Stimulated activated memory B cell treated with anti-CD40 and anti-IgM and Interleukin-4, amounts not matched to agents 10 μg/mL and 1 μg/mL and 100 μg/mL, for 72 hours (primary cell): ENCODE measurements at places on chromosomes 7 and 10.

DNA sequence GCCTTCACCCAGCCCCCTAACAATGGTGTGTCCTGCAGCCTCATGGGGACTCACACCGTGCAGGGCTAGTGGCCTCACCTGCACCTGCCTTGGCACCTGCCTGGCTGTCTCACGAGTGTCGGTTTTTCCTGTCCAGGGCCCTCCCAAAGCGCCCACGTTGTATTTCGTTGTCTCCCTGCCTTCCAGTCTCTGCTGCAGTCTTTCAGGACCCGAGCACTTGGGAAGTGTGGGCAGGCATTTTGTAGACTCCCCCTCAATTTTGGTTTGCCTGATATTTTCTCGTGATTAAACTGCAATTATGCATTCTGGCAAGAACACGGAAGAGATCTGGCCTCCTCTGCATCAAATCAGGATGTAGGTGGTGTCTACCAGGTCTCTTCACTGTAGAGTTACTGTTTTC lies 17.9 kb downstream of the BNIP3 start:
- no peak for ATAC-seq

DNA sequence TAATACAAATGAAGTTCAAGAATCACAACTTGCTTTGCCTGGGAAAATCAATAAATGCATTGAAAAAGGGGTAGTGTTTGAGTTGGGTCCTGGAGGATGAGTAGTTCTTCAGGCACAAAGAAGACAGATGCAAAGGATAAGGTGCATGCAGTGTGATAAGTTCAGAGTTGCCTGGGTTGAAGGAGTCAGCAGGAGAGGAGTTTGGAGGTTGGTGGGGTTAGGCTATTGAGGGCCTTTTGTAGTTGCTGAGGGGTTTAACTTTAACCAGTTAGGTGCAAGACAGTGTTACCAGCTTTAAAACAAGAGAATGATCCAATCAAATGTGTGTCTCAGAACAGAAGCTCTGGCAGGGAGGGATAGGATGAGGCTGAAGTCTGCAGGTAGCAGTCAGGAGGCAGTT lies 44.3 kb upstream of the GLCCI1 start:
- ATAC-seq: no peak

DNA sequence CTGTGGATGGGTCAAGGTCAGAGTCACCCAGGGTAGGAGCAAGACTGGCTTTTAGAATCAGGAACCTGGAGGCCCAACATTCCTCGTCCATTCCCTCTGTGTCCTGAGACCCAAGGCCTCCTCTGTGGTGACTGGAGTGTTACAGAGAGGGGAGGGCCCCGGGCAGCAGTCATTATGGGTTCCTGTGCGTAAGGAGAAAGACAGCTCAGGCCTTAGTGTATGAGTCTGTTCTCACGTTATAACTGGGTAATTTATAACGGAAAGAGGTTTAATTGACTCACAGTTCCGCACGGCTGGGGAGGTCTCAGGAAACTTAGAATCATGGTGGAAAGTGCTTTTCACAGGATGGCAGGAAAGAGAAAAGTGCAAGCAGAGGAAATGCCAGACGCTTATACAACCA lies 422.3 kb downstream of the TCERG1L start:
- ATAC-seq: no peak

- ATAC-seq: no peak
Measured at GRCh38 chr7:110881721-110882120, 209.2 kb upstream of the LRRN3 start.

GRCh38 chr7:131326576-131326975 lies 1.1 kb upstream of the MKLN1 start:
- ATAC-seq: no peak

- peak; percentile 61 for ATAC-seq
Measured at GRCh38 chr10:62046522-62047227, 145.2 kb downstream of the ARID5B start.

GRCh38 chr10:133403359-133403758 lies 9.4 kb downstream of the MTG1 start:
- ATAC-seq: no peak

GRCh38 chr7:29167721-29168120 lies 21.4 kb upstream of the CPVL start:
- ATAC-seq: no peak

DNA sequence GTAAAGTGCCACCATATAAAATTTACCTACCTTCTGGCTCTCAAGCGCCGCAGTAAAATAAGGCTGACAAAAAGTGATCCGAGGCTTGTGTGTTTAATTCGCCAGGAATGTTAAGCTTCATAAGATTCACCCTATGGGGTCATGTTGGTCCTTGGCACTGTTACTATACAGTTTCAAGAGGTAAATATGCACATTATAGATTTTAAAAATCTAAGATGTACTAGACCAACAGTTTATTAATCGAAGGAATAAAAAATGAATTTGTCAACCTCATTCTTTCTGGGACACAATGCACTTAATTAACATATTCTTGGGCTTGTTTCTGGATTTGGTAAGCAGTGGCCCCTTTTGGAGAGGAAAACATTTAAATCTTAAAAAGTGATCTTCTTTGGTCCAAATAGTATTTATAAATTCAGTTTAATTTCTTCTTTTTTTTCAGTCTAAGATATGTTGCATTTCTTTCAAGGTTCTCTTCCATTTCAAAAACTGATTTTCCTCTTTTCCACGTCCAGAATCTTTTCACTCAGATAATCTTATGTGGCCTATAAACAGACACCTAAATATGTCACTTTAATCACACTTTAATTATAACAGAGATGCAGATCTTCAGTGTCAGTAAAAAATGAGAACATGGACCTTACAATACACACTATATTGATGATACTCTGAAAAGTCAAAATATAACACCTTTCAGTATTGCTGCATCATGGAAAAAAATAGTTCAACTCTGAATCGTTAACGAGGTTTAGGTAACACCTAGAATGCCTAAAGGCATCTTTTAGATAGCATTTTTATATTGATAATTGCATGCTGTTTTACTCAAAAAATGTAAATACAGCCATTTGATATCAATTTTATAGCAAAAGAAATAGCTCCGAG lies 3.8 kb upstream of the SKIDA1 start:
- no peak for ATAC-seq

- ATAC-seq: peak; percentile 71
Measured at GRCh38 chr7:22672846-22673680, 53.9 kb upstream of the IL6 start.

GRCh38 chr7:15556339-15557105 lies 5.3 kb downstream of the AGMO start:
- no peak for ATAC-seq

GRCh38 chr10:114304571-114305421 lies 65.7 kb downstream of the VWA2 start:
- ATAC-seq: peak; percentile 84

- no peak for ATAC-seq
Measured at GRCh38 chr7:83365746-83366145, 203.1 kb upstream of the PCLO start.

DNA sequence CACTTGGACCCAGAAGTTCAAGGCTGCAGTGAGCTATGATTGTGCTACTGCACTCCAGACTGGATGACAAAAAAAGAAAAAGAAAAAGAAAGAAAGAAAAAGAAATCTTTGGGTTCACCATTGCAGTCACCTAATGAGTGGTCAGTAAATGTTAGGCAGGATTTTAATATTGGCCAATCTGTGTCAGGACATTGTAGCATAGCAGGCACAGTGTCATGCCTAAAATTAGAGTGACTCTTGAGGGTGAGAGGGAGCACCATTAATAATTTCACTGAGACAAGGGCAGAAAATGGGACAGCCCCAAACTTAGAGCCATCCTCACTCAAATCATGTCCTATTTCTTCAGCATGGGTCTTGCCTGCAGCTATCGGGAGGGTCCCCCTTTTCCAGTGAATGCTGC lies 221.6 kb upstream of the NRP1 start:
- no peak for ATAC-seq

GRCh38 chr7:51080622-51081269 lies 235.9 kb downstream of the COBL start:
- no peak for ATAC-seq

DNA sequence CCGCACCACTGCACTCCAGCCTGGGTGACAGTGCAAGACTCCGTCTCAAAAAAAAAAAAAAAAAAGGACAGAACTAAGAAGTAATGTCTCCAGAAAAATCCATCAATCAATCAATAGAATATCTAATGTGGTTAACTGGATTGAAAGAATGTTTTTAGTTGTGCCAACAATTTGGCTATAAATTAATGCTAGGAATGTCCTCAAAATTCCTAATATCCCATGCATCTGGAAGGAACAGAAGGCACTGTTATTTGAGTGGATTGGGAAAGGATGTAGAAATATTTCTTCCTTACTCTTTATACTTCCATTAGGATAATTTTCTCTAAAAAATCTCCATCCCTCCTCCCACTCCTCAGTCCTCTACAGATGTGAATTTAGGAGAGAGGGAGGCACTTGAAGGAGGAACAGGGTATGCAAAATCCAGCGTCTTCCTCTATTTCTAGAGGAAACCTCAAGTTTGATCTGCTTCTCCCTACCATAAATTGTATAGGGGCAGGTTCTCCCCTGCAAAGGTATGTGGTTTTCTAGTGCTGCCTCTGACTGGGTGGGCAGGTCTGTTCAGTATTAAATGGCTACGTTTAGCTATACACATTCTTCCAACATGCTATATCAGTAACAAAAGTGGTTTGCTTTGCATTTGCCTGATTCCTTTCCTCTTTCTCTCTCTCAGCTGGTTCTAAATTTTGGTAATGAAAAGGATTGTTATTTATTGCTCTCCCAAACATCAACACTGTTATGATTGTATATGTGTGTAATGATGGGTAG lies 54.1 kb downstream of the RNLS start:
- ATAC-seq: no peak

DNA sequence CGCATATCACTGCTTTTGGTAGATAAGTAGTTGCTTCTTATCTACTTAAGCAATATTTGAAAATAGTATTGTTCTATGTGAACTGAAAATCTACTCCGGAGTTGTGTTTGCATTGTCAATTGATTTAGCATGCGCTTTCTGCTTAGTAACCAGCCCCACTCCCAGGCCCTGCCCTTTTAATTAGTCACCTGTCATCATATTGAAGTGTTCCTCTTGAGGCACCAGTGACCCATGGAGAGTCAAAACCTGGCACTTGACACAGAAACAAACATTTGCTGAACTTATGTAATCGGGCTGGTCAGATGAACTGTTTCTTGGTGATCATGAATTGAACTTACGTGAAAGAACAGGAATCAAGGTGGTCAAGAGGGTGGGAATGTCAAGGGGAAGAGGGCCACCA lies 27.8 kb upstream of the CDHR3 start:
- no peak for ATAC-seq

DNA sequence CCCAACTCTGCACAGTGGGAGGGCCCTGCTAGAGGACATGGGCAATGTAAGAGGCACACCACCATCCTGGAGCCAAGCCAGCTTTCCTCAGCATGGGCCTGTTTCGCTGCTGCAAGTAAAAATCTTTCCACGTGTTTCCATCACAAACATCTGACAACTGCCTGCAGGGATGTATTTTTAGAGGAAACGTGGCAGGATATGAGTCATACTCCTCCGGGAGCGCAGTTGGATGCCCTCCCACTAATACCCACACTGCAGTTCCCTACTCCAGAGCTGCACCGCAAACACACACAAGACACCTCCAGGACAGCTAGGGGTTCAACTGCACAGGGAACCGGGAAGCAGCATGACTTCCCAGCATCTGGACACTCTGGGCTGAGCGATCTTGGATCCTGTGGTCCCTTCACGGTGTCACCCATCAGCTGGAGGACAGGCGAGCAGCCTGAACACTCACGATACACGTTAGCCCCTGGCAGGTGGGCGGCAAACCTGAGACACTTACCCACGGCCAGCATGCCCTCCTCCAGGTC lies 26.1 kb downstream of the PLAC9 start:
- ATAC-seq: no peak

DNA sequence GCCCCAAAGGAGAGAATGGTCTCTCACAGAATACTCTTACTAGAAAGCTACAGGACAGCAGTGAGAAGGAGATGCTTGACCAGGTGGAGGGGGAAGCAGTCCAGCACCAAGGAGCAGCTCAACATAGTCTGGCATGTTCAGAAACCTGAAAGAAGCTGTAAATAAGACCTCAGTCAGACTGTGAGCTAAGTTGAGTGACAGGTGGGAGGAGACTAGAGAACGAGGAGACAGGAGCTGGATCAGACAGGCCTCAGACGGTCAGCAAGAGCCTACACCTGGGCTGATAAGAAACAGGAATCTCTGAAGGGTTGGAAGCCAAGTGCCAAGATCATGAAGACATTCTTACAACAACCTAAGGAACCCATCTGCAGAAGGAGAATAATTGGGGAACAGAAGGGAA lies 54.5 kb downstream of the ELMO1 start:
- no peak for ATAC-seq

DNA sequence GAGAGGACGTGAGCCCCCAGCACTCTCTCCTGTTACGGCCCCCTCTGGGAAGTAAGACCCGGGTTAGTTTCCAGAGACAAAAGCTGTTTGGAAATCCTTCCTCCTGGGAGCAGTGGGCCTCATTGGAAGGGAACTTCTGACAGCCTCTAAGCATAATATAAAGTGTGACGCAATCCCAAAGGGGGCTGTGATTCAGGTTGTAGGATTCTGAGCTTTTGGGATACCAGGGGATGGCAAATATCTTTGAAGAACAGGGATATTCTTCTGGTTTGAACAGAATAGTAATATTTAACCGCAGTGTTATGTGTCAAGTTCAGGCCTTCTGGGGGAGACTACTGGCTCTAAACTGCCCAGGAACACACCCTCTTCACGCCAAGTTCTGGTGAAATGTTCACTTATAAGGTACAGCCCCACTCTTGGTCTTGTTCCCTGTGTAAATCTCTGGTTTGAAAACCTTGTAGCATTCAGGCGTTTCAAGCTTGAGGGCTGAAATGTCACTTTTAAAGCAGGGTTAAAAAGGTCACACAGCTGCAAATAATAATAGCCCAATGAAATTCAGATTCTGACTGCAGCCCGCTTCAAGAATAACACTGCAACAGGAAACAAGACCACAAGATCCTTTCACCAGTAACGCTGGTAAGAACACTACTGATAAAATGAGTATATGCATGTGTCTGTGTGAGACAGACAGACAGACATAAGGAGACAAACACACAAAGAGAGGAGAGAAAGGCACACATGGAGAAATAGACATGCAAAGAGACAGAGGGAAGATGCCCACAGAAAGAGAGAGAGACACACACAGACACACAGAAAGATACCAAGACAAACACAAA lies 69.0 kb downstream of the CREB5 start:
- ATAC-seq: peak; percentile 87

DNA sequence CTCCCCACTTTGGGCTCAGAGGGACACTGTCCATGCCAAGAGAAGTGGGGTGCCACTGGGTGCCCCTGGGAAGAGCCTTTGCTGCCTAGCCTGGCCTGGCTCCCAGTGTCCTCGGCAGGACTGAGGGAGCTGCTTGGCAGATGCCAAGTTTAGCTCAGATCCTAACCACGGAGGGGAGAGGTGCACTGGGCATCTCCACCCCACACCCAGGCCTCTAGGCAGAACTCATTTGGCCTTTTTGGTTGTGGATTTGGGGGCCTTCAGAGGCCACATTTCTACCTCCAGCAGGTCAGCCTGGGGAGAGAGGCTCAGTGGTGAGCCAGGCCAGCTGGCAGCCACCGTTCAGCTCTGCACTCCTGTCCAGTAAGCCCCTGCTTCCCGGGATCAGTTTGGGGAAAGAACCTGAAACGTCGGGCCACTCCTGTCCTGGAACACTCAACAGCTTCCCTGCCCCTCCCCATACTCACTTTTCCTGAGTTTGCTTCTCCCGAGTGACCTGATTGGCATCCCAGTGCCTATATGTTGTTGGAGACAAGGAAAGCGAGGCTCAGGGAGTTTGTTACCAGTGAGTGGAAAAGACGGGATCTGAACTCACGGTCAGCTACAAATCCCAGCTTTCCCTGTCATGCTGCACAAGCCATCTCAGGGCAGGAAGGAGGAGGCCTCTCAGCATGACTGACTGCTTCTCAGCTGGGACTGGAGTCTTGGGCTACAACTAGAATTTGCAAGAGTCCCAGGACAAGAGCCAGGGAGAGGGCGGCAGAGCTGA lies 11.2 kb upstream of the CXCL12 start:
- no peak for ATAC-seq
